ENCODE measurements at places on chromosomes 2 and 18.

- DNase-seq = no peak
Observed at GRCh38 chr2:172864182-172864581, 128.5 kb downstream of the RAPGEF4 start.

DNA sequence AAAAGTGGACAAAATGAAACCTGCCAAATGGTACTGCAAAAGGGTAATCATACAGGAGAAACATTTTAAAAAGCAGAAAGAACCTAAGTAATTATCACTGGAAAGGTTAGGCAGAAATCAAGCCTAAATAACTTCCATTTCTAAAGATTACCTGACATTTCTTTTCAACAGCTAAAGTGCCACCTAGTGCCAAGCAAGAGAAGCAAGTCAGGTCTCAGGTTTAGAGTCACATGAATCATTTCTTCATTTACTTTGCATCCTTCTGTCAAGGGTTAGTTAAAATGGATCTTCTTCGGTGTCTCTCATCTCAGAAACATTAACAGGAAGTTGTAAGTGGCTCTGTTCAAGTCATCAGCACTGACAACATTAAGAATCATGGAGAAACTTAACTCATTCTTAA lies 90.3 kb downstream of the AKAIN1 start:
- DNase-seq = no peak

DNA sequence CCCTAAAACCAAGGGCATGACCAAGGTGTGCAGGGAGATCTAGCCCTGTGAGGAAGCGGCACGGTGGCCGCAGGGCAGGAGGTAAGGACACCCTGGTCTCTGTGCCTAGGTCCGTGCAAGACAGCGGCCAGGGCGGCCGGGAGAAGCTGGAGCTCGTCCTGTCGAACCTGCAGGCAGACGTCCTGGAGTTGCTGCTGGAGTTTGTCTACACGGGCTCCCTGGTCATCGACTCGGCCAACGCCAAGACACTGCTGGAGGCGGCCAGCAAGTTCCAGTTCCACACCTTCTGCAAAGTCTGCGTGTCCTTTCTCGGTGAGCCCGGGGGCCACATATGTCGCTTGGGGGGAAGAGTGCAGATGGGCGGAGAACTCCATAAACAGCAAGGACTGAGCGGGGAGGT lies 235.4 kb downstream of the ATAD2B start:
- DNase-seq = no peak

GRCh38 chr18:61587865-61588264 lies 254.6 kb downstream of the CDH20 start:
- DNase-seq = no peak

DNA sequence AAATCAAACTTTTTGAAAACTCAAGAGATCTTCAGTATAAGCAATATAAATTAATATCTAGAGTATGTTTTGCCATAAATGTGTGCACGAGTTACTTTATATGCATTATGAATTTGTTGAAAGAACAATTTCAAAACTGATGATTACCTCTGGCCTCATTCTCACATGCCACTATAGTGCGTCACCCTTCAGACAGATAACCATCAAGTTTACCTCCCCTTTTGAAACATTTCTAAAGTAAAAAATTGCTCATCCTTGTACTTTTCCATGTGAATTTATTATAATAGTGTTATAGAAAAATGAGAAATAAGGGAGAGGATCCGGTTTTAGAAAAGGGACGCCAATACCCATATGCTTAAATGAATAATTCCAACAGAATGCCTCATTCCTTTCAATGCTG lies 38.3 kb downstream of the ZEB2 start:
- DNase-seq = no peak

- DNase-seq = peak; percentile 59
Observed at GRCh38 chr18:22348521-22349316, 69.0 kb downstream of the CTAGE1 start.

DNA sequence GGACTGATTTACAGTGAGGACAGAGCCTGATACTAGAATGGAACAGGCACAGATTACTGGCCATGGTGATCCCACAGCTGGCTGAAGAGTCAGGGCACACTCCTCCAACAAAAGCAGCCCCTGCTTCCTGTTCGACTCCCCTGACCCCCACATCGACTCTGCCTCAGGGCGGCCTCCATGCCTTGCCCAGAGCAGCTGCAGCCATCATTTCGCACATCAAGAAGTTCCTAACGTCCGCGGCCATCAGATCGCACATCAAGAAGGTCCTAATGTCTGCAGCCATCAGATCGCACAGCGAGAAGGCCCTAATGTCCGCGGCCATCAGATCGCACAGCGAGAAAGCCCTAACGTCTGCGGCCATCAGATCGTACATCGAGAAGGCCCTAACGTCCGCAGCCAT lies 192.8 kb upstream of the PXDN start:
- no peak for DNase-seq

DNA sequence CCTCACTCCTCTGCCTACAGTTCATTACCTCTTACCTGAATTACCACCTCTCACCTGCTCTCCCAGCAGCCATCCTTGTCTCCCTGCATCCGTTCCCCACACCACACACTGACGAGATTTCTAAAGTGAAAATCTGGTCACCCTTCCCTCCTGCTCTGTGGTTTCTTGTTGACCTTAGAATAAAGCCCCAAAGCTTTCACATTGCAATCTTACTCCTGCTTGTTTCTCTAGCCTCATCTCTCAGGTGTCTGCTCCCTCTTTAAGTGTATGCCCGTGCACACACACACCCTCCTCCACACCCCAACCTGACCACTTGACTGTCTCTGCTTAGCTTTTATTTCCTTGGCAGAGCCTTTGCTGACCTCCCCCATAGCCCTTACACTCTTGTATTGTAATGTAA lies 122.0 kb upstream of the SKOR2 start:
- DNase-seq = no peak

DNA sequence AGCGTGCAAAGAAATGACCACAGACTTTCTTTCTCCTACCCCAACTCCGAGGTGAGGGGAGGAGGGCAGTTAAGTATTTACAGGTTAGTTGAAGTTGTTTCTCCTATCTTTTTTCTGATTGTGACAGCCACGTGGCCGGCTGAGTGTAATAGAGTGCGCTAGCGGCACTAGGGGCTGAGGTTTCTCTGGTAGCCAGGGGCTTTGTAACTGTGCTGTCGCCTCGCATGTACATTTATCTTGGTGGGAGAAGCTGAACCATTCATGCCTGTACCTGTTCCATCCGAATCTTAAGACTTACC lies 214.1 kb upstream of the STON1 start:
- peak; percentile 60 for DNase-seq

- DNase-seq = no peak
Observed at GRCh38 chr2:241947401-241947800, 77.9 kb downstream of the RTP5 start.

GRCh38 chr2:189533288-189534035 lies 47.1 kb downstream of the SLC40A1 start:
- DNase-seq = no peak

GRCh38 chr2:199223791-199224190 lies 233.9 kb downstream of the SATB2 start:
- DNase-seq = no peak

DNA sequence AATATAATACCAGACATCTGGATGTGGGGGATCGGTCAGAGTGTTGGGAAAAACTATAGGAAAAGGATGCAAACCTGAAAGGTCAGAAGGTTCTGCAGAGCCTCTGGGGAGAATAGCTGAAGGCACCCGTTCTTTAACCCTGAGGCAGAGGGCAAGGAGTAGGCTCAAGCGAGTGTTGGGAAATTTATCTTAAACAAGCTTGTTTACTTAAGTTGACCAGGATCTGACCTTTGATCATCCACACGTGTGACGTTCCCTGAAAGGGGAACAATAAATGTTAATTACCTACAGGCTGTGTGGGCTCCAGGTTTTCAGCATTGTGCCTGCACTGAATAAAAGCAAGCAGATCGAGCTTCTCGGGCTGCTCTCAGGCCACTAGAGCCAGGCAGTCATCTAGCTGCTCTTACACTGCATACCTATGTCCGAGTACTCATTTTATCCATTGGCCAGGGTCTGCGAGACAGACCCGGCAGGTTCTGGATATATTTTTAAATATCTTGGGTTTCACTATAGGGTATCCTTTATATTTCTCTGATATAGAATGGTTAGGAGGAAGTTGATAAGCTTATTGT lies 400.6 kb upstream of the CHST9 start:
- DNase-seq = no peak

GRCh38 chr2:38274286-38275276 lies 102.5 kb downstream of the ATL2 start:
- DNase-seq = peak; percentile 54

GRCh38 chr2:43057742-43058725 lies 168.4 kb downstream of the ZFP36L2 start:
- peak; percentile 51 for DNase-seq

GRCh38 chr2:227848146-227848545 lies 23.3 kb upstream of the DAW1 start:
- no peak for DNase-seq

- no peak for DNase-seq
Observed at GRCh38 chr2:67772216-67773170, 290.3 kb downstream of the C1D start.

DNA sequence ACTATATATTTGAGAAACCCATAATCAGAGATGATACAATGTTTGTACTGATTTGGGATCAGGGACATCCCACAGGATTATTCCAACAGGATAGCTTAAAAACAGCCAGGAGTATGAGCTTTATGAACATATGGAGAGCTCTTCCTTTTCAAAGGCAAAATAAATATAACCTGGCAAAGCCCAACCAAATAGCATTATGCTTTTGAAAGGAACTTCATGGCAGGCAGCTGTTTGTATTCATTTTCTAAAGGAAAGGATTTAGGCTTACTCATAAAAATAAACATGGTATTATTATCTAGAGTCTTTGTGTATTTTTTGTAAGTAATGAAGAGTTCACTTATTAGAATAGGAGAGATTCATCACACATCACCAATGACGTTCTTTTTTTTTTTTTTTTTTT lies 44.4 kb downstream of the CCDC195 start:
- no peak for DNase-seq

- peak; percentile 16 for DNase-seq
Observed at GRCh38 chr2:221372159-221372884, 199.8 kb downstream of the EPHA4 start.

Data from retina (tissue), 1 donor.